ENCODE measurements at places on chromosomes 7 and 10.

GRCh38 chr10:62633976-62634375, 170.5 kb upstream of the ADO start:
- DNase-seq: no peak

GRCh38 chr10:98832196-98832595, 385.5 kb upstream of the HPS1 start:
- DNase-seq: no peak

- no peak for DNase-seq
Observed at GRCh38 chr10:70834021-70834420, 18.3 kb downstream of the SGPL1 start.

GRCh38 chr7:81926-82756, 110.2 kb upstream of the FAM20C start:
- DNase-seq: no peak

- DNase-seq: no peak
Observed at GRCh38 chr10:105358911-105359310, 717.8 kb downstream of the SORCS3 start.

DNA sequence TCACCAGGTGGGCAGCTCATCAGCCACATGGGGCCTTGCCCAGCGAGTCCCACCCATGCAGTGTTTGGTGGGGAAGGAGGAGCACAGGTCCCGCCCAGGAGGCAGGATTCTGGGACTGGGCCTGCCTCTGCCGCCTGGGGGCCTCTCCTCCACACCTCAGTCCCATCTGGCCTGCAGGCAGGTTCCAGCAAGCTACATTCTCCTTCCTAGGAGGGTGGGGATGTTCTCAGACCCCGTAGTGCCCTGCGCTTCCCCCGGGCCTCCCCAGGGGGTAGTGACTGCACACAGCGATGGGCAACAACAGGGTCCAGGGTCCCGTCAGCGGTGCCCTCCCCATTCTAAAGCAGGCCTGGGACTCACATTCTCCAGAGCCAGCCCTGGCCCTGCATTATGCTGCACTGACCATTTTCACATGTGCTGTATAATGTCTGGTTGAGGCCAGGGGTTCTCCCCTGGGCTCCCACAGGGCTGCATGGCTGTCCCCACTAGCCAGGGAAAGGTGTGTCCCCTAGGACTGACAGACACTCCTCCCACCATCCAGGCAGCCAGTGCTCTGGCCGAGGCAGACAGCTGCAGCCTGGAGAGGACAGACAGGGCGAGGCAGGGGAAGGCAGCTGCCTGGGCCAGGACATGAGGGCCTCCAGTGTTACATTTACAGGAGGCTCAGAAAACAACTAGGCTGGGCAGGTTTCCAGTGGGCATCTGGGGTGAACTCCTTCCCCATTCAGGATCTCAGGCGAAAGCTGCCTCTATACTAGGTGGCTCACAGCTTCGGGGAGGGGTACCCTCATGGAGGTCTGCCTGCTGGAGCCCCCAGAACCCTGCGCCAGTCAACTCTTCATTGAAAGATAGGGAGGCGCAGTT, 9.3 kb downstream of the RASGEF1A start:
- DNase-seq: no peak

GRCh38 chr10:90162271-90162853, 461.0 kb downstream of the KIF20B start:
- no peak for DNase-seq

DNA sequence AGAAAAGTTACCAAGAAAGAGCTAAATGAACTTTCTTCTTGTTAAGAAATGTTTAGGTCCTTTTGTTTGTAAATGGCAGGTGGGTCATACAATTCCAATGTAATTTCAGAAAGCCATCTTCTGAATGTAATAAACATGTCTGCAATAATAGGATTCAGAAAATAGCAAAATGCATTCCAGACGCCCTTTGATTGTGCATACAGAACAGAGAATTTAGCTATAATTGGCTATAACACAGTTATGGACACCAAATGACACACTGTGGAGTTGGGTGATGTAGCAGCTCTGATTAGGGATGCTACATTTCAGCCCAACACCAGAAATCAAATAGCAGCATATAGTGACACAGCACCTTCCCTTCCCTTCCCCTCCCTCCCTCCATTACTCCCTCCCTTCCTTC, 240.8 kb downstream of the SNX10 start:
- DNase-seq: no peak

GRCh38 chr7:28411876-28412662, at the start of gene CREB5:
Gene CREB5 (plus strand): TSS chr7:28412518. CDS start chr7:28412915, 397 bp downstream.
- DNase-seq: no peak

GRCh38 chr10:28054228-28054860, 55.5 kb upstream of the ODAD2 start:
- DNase-seq: no peak

- DNase-seq: no peak
Observed at GRCh38 chr10:46250481-46250880, 36.3 kb upstream of the ANTXRL start.

DNA sequence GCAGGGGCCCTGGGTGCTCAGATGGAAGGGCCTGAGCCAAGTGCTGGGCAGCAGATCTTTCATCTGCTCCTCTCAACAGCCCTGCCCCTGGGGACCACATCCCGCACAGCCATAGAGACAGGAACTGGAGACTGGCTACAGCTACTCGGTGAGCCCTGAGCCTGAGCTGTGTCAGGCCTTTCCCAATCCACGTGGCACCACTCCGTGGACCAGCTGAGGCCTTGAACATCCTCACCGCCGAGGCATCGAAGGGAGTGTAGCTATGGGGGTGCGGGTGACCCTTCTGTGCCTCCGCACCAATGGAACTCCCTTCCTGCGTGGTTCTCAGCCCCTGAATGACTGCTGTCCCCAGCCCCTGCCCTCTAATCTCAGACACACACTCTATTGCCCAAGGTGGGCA, 362.7 kb upstream of the SHH start:
- no peak for DNase-seq

GRCh38 chr7:47327346-47327697, 254.6 kb downstream of the TNS3 start:
- no peak for DNase-seq

All from NCI-H1930 (cell line).